Small intestine (tissue), 16 donors: ENCODE measurements at places on chromosomes 6 and 20. TPM values are rescaled to one million over a fixed set of nuclear protein-coding genes. Genes with fewer than 3 reads are reported as not detected.

EMILIN3 gene
- 1.0 TPM for polyA plus RNA-seq

SCRT2 gene
- not detected for polyA plus RNA-seq

TSHZ2 gene
- polyA plus RNA-seq, result 4.4 TPM

CST5 gene
- polyA plus RNA-seq, result 0.16 TPM

ASXL1 gene
- polyA plus RNA-seq, result 16.8 TPM

CST1 gene
- not detected for polyA plus RNA-seq
